ENCODE measurements at places on chromosomes 4 and X. TPM values are rescaled to one million over a fixed set of nuclear protein-coding genes. Genes with fewer than 3 reads are reported as not detected.
A peak's percentile ranks its signal among the peaks of the same experiment; 100 is the strongest.

The APBB2 gene
- 42.4 TPM for total RNA-seq

GRCh38 chr4:94934201-94934600 is 176.4 kb downstream of the BMPR1B start:
- no peak overlapping the region for H3K27ac ChIP-seq
- H3K36me3 ChIP-seq: no peaks in the 10 kb centered on the region
- DNase-seq: no peak
- no peaks in the 10 kb centered on the region for H3K27me3 ChIP-seq
- no peak overlapping the region for H3K4me3 ChIP-seq

The SH3D19 gene
- 76.0 TPM for total RNA-seq

The BEX1 gene
- total RNA-seq: 2.0 TPM

DNA sequence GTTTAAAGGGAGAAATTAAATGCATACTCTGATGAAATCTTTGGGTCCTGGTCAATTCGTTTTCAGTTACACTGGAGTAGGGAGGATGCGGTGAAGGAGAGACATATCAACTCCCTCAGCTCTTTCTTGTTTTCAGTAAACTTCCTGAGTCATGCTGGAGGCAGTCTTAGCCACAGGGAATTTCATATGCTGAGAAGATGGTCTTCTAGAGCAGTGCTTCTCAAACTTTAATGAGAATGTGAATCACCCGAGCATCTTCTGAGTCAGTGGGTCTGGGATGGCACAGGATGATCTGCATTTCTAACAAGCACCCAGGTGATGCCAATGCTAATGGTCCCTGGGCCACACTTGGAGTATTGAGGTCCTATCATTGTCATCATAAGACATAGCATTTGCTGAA is 214.5 kb downstream of the KIT start:
- no peaks in the 10 kb centered on the region for H3K4me1 ChIP-seq
- no peak for DNase-seq
- H3K27ac ChIP-seq: no peak overlapping the region
- no peaks in the 10 kb centered on the region for H3K27me3 ChIP-seq
- no peak overlapping the region for H3K4me3 ChIP-seq

The SCRG1 gene
- 0.16 TPM for total RNA-seq

The ADH4 gene
- total RNA-seq: 0.98 TPM

The EPHA5 gene
- total RNA-seq: 0.55 TPM

DNA sequence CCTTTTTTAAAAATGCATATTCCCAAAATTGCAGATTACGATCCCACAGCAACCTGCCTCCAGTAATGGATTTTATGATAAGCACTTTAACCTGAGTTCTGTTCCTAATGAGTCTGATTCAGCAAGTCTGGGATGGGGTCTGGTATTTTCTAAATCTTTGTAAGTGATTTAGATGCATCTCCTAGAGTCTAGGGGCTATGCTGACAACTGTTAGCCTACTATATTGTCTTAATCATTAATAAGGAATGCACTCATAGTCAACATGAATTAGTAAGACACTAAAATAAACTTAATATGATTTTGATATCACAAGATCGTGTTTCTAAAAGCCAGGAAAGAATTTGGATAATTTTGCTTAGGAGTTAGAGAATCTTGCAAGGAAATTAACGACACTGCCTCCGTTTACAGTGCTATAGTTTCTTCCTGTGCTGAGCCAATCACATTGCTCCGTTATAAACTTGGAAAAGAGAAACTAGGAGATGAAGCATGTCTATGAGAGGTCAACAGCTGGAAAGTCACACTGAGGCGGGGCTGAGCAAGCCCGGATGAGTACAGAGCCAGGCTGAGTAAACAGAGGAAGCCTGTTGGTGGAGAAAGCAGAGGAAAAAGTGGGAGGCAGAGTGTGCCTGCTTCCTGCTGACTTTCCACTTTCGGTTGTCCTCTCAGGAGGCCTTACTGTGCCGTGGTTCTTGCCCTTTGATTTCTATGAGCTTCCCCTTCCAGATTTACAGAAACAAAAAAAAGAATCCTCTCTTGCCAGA is 5.4 kb downstream of the SCARB2 start:
- H3K4me1 ChIP-seq: peaks cover 89% of the 10 kb centered on the region
- peak overlapping the region; percentile 29 for H3K4me3 ChIP-seq
- peak; percentile 86 for DNase-seq
- peak overlapping the region; percentile 87 for H3K27ac ChIP-seq
- no peaks in the 10 kb centered on the region for H3K36me3 ChIP-seq

The DCAF12L1 gene
- total RNA-seq: not detected

The TEX13D gene
- total RNA-seq: not detected

The DUSP21 gene
- not detected for total RNA-seq

The FAM184B gene
- total RNA-seq: 0.25 TPM

DNA sequence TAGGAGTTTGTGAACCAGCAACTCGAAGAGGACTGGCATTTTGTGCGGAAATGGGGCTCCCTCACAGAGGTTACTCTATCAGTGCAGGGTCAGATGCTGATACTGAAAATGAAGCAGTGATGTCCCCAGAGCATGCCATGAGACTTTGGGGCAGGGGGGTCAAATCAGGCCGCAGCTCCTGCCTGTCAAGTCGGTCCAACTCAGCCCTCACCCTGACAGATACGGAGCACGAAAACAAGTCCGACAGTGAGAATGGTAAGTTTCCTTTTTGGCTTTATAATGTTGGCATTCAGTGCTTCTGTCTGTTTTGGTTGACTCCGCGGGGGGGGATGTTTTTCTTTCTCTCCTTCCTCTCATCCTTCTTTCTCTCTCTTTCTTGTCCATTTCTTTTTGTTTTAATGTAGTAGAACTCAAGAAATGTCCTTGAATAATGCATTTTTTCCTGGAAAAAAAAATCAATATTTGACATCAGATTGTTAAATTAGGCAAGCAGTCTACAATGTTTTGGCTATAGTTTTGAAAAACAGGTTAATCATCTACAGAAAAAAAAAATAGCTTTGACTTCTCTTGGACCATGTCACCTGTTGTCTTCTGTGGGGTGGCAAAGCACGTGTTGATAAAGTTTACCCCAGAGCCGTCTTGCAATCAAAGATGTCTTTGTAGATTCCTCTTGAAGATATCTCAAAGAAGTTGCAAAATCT is 103.6 kb downstream of the TENM3 start:
- H3K4me1 ChIP-seq: no peaks in the 10 kb centered on the region
- H3K4me3 ChIP-seq: no peak overlapping the region
- no peak for DNase-seq
- no peak overlapping the region for H3K27ac ChIP-seq
- H3K36me3 ChIP-seq: no peaks in the 10 kb centered on the region

- DNase-seq: no peak
- H3K27me3 ChIP-seq: no peaks in the 10 kb centered on the region
- H3K4me3 ChIP-seq: no peak overlapping the region
- peaks cover 40% of the 10 kb centered on the region for H3K36me3 ChIP-seq
These were observed 11.1 kb downstream of the MAEA start for GRCh38 chr4:1300466-1301455.

- no peaks in the 10 kb centered on the region for H3K27me3 ChIP-seq
- no peak overlapping the region for H3K4me3 ChIP-seq
- H3K4me1 ChIP-seq: no peaks in the 10 kb centered on the region
- no peaks in the 10 kb centered on the region for H3K36me3 ChIP-seq
- H3K27ac ChIP-seq: no peak overlapping the region
These were observed 111.1 kb downstream of the CFAP299 start for GRCh38 chr4:80446664-80447063.

The F8 gene
- total RNA-seq: 6.3 TPM

The FMR1NB gene
- total RNA-seq: not detected

The XAGE5 gene
- not detected for total RNA-seq

Data from suprapubic skin (tissue), 4 donors.